ENCODE measurements at places on chromosomes 12 and 14.

DNA sequence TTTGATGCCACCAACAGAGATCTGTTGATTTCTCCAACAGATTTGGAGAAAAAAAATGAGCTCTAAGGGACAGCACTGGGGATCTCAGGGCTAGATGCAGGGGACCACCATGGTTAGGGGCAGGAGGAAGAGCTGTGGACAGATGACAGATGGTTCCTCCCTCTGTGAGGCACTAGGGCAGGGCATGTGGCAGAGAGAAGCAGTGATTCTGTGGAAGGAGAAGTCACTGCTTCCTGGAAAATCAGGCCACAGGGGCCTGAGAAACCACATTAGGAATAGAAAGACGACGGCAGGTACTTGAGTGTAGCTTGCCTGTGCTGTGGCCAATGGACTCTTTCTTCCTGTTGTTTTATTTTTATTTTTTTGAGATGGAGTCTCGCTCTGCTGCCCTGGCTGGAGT lies 24.9 kb upstream of the TMED2 start:
- no peak for DNase-seq

DNA sequence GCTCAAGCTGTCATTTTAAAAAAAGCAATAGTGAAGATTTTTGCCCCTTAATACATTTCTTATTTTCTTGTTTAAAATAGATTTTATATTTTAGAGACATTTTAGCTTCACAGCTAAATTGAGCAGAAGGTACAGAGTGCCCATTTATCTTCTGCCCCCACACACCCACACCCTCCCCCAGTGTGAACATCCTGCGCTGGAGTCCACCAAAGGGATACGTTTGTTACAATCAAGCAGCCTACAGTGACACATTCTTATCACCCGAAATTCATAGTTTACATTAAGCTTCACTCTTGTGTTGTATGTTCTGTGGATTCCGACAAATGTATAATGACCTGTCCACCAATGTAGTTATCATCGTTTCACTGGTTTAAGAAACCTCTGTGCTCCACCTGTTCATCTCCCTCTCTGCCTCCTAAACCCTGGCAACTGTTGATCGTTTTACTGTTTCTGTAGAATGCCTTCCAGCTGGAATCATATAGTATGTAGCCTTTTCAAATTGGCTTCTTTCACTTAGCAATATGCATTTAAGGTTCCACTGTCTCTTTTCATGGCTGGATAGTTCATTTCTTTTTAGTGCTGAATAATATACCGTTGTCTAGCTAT lies 91.0 kb upstream of the TRAF3 start:
- DNase-seq = no peak

DNA sequence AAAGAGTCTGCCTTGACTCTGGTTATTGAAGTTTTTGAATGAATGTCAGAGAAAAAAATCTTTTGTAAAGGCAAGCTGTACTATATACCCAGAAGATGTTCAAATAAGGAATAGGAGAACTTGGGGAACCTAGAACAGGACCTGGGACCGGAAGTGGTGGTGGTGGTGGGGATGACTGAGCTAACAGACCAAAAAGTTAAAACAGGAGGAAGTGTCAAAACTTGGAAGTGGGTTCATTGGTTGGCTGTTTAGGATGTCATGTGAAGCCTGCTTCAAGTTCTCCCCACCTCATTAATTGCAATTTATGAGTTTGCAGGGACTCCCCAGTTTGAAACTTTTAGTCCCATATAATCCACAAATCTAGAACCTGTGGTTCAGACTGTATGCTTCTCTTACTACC lies 26.2 kb downstream of the PLXNC1 start:
- no peak for DNase-seq

GRCh38 chr12:54251667-54252284 lies 28.1 kb downstream of the CBX5 start:
- no peak for DNase-seq

- DNase-seq = no peak
These were observed 224.3 kb downstream of the GXYLT1 start for GRCh38 chr12:41920355-41920754.

DNA sequence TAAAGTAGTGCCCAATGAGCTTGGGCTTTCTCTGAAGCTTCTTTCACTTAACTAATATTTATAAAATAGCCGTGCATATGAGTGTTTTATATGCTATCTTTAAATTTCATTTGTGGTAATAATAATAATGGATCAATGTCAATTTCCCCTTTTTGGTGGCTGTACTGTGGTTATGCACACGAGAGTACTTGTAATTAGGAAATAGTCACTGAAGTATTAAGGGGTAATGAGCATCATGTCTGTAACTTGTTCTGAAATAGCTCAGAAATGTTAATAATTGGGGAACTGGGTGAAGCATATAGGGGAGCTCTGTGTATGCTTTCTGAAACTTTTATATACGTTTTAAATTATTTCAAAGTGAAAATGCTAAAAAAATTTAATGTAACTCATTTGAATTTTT lies 7.0 kb upstream of the RNASE8 start:
- DNase-seq = no peak

- DNase-seq = no peak
These were observed 90.9 kb upstream of the PKP2 start for GRCh38 chr12:32987512-32987911.

DNA sequence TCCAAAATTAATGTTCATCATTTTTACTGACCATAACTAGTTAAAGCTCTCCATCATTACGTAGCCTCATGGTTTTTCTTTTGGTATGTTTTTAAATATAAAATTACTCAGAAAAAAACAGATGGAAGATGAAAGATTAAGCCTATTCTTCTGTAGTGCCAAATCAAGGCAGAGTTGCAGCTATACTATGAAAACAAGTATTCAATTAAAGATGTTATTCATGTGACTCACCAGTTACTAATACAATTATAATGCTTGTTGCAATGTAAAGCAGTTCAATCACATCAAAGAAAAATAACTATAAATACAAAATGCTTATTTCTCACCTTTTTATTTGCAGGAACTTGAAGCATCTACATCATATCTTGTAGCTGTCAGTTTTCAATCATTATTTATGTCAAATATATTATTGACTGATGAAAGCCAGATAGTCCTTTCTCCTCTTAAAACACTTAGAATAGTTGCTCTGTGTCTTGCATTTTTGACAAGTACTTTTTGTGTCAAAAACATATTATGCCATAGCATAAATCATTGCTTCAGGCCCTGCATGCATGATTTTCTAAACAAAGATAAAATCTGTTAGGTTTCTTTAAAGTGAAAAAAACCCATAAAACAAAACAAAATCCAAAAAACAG lies 36.0 kb upstream of the TRHDE start:
- no peak for DNase-seq

GRCh38 chr14:60346706-60347105 lies 97.7 kb downstream of the PPM1A start:
- no peak for DNase-seq

- no peak for DNase-seq
These were observed 126.7 kb downstream of the TTC6 start for GRCh38 chr14:37721976-37722659.

DNA sequence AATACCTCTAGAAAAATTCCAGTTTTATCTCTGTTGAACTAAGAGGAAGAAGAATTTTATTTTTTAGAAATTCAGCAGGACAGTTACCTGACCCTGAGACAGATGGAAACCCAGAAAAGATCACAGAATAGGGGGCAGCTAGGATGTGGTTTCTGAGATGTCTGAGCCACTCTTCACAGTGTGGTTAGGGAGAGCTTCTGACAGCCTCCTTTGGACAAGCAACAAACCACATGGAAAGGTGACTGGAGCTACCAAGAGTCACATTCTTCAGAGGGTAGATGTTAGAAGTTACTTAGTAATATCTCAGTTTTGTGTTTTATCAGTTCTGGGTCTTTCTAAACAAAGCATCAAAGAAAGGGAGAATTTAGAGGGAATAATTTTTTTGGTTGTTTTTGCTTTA lies 117.3 kb upstream of the NAP1L1 start:
- DNase-seq = no peak

GRCh38 chr14:75460394-75460793 lies 32.6 kb downstream of the JDP2 start:
- DNase-seq = no peak

GRCh38 chr12:75103822-75104221 lies 105.8 kb downstream of the KCNC2 start:
- DNase-seq = no peak

GRCh38 chr12:115070313-115070712 lies 386.3 kb upstream of the TBX3 start:
- no peak for DNase-seq

DNA sequence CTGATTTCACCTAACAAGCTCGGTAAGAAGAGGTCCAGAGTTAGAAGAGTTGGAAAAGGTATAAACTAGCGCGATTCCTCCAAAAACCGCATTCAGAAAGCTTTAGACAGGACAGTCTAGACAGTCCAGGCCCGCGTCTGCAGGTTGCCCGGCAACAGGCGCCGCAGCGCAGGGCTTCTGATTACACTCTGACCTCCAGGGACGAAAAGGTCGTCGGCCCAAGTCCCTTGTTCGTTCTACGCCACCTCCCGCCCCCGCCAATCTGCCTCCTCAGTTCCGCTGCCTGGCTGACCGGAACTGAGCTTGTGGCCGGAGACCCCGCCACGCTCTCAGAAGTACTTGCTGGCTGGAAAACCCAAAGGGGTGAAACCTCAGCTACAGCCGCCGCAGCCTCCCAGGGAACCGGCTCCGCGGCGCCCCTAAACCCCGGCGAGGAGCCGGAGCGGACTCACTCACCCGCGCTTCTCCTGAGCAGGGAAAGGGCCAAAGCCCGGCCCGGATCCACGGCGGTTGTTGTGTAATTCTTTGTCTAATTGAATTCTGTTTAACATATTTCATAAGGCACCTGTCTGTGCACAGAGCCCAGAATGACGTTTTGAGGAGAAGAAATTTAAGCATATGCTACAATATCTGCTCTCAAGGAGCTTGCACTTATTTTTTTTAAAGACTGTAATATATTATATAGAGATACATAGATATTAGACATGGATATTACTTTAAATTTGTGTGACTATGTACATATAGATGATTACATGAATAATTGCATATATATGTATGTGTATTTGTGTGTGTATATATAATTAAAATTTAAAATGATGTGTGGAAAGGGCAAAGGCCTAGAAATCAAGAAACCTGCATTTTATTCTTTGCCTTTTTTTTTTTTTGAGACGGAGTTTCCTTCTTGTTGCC lies at the start of gene CAPS2:
Gene CAPS2 (minus strand): TSS at position 407 of the 909 bp plus-strand sequence. CDS start 3,826 bp downstream, outside the sequence.
- peak; percentile 37 for DNase-seq
